Activated naive CD4-positive, alpha-beta T cell treated with anti-CD3 and anti-CD28 coated beads for 36 hours (primary cell): ENCODE measurements at places on chromosomes 2 and 18. TPM values are rescaled to one million over a fixed set of nuclear protein-coding genes. Genes with fewer than 3 reads are reported as not detected.

- H3K27ac ChIP-seq, result no peak overlapping the region
- H3K4me1 ChIP-seq, result peaks cover 21% of the 10 kb centered on the region
- no peak overlapping the region for H3K4me3 ChIP-seq
- H3K36me3 ChIP-seq, result no peaks in the 10 kb centered on the region
Measured at GRCh38 chr2:134682726-134683125, 36.1 kb downstream of the TMEM163 start.

GRCh38 chr2:64904413-64905329, 84.5 kb upstream of the SLC1A4 start:
- H3K27me3 ChIP-seq, result peaks cover 3% of the 10 kb centered on the region
- no peak for DNase-seq
- no peaks in the 10 kb centered on the region for H3K4me1 ChIP-seq
- no peak overlapping the region for H3K4me3 ChIP-seq

- H3K27me3 ChIP-seq, result no peaks in the 10 kb centered on the region
- H3K4me3 ChIP-seq, result peak overlapping the region; percentile 98
- DNase-seq, result peak; percentile 18
- peaks cover 28% of the 10 kb centered on the region for H3K36me3 ChIP-seq
Measured at GRCh38 chr18:74497778-74498177, 1.6 kb downstream of the CNDP2 start.

- H3K4me1 ChIP-seq, result no peaks in the 10 kb centered on the region
- no peaks in the 10 kb centered on the region for H3K36me3 ChIP-seq
- H3K4me3 ChIP-seq, result no peak overlapping the region
- H3K27ac ChIP-seq, result no peak overlapping the region
- H3K27me3 ChIP-seq, result peaks cover 4% of the 10 kb centered on the region
- peak; percentile 27 for DNase-seq
Measured at GRCh38 chr2:48601349-48601748, 16.3 kb upstream of the GTF2A1L start.

UGT1A9 gene
- not detected for total RNA-seq
